ENCODE measurements at places on chromosomes 5 and 9.

DNA sequence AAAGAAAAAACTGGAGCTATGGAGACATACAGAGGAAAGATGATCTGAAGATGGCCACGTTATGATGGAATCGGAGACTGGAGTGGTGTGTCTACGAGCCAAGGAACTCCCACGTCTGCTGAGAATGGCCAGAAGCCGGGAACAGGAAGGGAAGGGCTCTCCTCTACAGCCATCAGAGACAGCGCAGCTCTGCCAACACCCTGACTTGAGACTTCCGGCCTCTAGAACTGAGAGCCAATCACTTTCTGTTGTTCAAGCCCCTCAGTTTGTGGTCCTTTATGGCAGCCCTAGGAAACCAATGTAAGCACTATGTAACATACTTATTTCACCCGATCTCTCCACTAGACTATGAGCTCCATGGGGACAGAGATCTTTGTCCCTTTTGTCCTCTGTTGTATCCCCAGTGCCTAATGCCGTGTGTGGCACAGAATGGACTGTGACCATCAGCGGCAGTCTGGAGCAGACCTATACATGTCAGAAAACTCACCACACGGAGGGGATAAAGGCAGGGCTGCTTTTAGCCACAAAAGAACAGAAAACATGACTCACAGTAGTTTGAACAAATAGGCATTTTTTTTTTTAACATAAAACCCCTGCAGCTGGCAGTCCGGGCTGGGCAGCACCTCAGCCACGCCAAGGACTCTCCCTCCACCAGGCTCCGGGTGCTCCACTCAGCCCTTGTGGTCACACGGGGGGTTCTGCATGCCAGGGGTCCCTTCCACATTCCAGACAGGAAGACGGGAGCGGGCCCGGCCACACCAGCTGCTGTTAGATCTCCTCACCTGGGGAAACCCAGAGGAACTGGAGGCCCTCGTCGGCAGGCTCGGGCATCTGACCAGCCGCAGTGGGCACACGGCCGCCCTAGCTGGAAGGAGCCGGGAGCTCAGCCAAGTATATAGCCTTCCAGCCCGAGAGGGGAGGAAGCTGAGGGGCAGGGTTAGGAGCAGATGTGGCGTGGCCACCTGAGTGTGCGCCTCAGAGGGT lies 16.1 kb upstream of the MXD3 start:
- no peak for DNase-seq

- no peak for DNase-seq
These were observed 73.0 kb downstream of the ENC1 start for GRCh38 chr5:74567411-74567995.

- no peak for DNase-seq
These were observed 84.6 kb downstream of the GAPVD1 start for GRCh38 chr9:125346080-125346732.

DNA sequence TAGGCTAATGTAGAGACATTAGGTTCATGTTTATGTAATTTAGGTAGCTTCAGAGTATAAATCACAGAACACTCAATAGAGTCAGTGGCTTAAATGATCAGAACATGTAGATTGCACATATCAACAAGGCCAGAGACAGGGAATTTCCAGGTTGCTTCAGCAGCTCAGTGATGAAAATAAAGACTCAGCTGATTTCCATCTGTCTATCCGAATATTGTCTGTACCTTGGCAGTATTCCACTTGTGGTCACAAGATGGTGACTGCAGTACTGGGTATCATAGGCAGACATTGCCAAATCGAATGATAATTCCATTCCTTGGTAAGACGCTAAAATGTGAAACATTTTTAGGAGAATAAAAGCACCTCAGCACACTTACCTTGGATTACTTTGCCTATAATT lies 702.2 kb downstream of the MAT2B start:
- no peak for DNase-seq

DNA sequence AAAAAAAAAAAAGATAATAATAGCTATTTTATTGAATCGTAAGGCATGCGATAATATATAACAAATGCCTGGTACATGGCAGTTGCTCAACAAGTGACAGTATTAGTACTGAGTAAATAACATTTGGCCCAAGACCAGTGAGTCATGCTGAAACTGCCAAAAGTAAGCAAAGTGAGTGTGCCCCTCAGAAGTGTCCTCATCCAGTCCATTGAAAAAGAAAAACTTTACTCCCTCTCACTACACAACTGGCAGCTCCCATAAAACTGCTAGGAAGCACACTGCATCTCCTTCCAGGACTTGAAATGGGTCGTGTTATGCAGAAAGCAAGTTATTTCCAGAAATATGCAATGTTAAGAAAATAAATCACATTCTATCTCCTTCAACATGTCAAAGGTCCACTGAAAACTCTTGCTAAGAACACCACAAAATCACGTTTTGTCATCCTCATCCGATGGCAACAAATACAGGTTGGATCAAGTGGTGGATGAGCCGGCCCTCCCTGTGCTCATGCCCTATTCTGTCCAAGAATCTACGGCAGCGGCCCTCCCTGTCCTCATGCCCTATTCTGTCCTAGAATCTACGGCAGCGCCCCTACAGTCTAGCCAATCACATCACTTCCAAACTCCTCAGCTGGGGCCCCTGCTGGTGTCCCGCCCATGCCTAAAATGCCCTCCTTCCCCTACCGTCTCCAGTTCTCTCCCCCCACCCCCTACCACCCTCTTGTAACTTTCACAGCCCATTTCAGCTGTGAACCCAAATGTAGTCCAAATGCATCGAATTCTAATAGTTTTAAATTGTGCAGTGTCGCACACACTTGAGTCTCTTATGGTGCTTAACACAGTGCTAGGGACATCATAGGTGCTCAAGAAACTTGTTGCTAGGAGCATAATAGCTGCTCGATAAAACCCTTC lies 12.5 kb downstream of the PTCH1 start:
- no peak for DNase-seq

- no peak for DNase-seq
These were observed 146.3 kb downstream of the SNCAIP start for GRCh38 chr5:122458278-122458872.

GRCh38 chr5:170571875-170572852 lies 68.3 kb downstream of the KCNIP1 start:
- no peak for DNase-seq

- DNase-seq, result no peak
These were observed 520 bp upstream of the DHFR start for GRCh38 chr5:80655231-80655774.

DNA sequence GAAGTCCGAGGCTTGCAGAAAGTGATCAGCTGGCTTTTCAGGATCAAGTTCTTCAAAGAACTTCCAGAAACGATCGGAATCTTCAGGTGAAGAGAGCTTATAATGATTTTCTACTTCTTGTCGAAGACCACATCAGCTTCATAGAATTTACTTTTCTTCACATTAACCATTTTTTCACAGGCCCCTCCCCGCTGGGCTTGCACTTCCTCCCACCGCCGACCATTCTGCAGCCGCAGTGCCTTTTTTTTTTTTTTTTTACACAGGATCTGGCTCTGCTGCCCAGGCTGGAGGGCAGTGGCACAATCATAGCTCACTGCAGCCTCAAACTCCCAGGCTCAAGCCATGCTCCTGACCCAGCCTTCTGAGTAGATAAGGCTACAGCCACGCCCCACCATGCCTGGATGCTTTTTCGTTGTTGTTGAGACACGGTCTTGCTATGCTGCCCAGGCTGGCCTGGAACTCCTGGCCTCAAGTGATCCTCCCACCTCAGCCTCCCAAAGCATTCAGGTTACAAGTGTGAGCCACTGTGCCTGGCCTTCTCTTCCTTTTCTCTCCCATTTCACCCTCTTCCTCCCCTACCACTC lies 15.3 kb upstream of the RNF130 start:
- DNase-seq, result no peak

- no peak for DNase-seq
These were observed 337.0 kb downstream of the PLK2 start for GRCh38 chr5:58122848-58123392.

DNA sequence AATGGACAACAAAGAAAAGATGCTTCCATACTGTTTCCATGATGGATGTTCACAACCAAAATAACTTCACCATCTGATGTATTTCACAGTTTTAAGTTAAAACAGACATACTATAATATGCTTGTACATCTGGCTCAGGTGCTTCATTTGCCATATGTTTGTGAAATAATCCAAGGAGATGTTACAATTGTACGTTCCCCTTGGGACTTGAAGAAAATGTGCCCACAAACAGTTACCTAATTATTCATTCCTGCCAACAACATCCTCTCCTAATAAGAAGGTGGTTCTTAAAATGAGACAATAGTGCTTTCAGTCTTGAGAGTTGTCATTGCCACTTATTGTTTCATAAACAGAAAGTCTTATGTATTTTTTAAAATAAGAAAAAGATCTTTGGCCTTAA lies 33.1 kb upstream of the SMARCA2 start:
- DNase-seq, result no peak

- no peak for DNase-seq
These were observed 1.0 kb downstream of the CEMIP2 start for GRCh38 chr9:71767163-71767775.

GRCh38 chr9:15711931-15712330 lies 159.1 kb downstream of the CCDC171 start:
- DNase-seq, result no peak

All from stimulated activated CD8-positive, alpha-beta memory T cell treated with anti-CD3 and anti-CD28 coated beads, Interleukin-12 subunit alpha, Interleukin-12 subunit beta, amount 100 ng/mL, for 1 hour (primary cell).